ENCODE measurements at places on chromosomes 7 and 10. TPM values are rescaled to one million over a fixed set of nuclear protein-coding genes. Genes with fewer than 3 reads are reported as not detected.

CALHM1 gene
- total RNA-seq, result not detected

CCL24 gene
- not detected for total RNA-seq

ATRNL1 gene
- 856 TPM for total RNA-seq

LRRD1 gene
- total RNA-seq, result 0.78 TPM

CARD11 gene
- 0.31 TPM for total RNA-seq

H2BK1 gene
- not detected for total RNA-seq

AKR1C1 gene
- total RNA-seq, result 36.8 TPM

CALML3 gene
- total RNA-seq, result not detected

OPALIN gene
- total RNA-seq, result not detected

CPN1 gene
- not detected for total RNA-seq

TMEM213 gene
- not detected for total RNA-seq

FGFR2 gene
- 71.9 TPM for total RNA-seq

LIPF gene
- total RNA-seq, result not detected

PDIA4 gene
- 69.6 TPM for total RNA-seq

CEP41 gene
- 14.2 TPM for total RNA-seq

LBX1 gene
- not detected for total RNA-seq

TMEM184A gene
- total RNA-seq, result not detected

CSTF2T gene
- 46.0 TPM for total RNA-seq

OR2A5 gene
- not detected for total RNA-seq

AFAP1L2 gene
- total RNA-seq, result 8.1 TPM

FAM221A gene
- 16.4 TPM for total RNA-seq

CLRN3 gene
- 0.62 TPM for total RNA-seq

RNF32 gene
- 2.2 TPM for total RNA-seq

WIPF3 gene
- total RNA-seq, result 5.6 TPM

PGAM2 gene
- 5.9 TPM for total RNA-seq

PLXNA4 gene
- total RNA-seq, result 103 TPM

CDK5 gene
- 37.3 TPM for total RNA-seq

Data from occipital lobe (tissue), 3 donors.